Activated CD8-positive, alpha-beta memory T cell treated with anti-CD3 and anti-CD28 coated beads for 1 hour (primary cell): ENCODE measurements at places on chromosomes 3 and 15.

DNA sequence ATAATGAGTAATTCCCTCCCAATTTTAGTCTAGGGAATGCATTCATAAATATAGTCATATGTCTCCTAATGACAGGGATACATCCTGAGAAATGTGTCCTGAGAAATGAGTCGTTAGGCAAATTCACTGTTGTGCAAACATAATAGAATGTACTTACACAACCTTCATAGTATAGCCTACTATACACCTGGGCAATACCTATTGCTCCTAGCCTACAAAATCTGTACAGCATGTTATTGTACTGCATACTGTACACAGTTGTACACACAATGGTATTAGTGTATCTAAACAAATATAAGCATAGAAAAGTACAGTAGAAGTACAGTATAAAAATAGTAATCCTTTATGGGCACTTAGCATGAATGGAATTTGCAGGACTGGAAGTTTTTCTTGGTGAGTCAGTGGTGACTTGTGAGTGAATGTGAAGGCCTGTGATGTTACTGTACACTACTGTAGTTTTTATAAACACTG, 6.6 kb downstream of the DTWD1 start:
- no peak for DNase-seq

DNA sequence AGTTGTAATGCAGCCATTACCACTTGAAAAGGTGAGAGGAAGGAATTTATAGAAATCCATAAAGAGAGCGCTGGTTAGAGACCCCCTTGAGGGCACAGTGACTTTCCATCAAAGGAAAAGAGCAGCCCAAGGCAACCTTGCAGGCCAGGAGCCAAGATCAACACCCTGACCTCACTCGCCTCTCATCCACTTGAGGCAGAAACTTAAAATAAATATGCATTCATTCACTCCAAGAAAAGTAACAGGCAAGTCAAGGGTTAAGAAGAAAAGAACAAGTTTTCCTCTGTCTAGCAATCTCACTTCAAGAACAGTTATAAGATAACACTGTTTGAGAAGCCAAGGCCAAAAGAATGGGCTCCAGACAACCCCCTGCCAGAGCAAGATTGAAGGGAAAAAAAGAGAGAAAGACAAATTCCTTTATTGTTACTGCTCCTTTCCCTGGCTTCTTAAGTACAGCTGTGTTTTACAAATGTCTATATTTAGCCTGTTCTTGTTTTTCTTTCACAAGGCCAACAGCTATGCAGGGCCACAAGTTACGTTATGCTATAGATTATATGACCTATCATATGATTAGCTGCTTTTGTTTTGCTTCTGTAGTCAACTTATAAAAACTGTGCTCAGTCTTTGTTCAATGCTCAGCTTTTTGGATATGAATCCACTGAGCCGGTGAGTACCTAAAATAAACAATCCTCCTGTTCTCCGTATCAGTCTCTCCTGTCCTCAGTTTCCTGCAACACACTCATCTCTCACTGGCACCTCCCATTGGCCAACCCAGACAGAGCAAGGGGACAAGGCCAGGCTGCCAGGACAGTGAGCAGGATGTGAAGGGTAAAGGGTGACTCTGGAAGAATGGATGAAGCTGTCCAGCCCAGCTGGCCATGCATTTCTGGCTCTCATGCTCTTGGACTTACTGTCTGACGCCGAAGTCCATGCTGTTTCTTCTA, 15.8 kb upstream of the SSUH2 start:
- DNase-seq, result no peak

DNA sequence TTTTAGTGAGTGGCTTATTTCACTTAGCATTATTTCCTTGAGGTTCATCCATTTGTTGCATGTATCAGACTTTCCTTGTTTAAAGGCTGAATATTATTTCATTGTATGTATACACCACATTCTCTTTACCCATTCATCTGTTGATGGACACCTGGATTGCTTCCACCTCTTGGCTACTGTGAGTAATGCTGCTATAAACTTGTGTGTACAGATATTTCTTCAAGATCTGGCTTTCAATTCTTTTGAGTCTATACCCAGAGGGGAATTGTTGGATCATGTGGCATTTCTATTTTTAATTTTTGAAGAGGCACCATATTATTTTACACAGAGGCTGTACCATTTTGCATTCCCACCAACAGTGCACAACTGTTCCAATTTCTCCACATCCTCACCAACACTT, 313.5 kb downstream of the RPLP1 start:
- DNase-seq, result no peak

DNA sequence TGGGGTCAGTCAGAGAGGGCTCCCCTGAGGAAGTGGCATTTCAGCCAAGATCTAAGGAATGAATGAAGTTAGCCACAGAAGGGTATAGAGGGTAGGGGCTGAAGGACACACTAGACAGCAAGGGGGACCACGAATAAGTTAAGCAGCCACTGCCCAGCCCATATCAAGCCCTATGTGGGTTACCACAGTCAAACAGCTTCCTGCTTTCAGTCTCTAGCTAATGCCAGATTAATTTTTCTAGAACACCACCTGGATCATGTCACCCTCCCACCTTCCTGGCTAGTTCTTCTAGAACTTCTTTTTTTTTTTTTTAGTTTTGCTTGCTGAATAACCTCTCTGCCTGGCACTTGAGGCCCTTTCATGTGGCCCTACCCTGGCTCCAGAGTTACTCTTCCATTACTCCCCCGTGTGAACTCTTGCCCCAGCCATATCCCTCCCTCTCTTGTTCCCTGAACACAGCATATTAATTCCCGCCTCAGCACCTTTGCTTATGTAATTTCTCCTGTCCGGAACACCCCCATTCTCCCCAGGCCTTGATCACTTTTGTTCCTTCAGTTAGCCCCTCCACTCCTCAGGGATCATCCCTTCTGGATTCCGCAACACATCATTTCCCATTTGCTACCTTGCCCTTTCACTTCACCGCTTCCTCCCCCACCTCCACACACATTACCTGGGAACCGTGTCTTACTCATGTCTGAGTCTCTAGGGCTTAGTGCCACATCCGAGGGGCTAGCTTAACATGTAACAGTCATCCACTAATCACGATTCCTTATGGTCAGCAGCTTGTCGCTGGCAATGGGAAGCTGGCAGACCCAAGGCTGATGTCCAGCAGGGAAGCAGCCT, 20.6 kb upstream of the BNC1 start:
- DNase-seq, result no peak

DNA sequence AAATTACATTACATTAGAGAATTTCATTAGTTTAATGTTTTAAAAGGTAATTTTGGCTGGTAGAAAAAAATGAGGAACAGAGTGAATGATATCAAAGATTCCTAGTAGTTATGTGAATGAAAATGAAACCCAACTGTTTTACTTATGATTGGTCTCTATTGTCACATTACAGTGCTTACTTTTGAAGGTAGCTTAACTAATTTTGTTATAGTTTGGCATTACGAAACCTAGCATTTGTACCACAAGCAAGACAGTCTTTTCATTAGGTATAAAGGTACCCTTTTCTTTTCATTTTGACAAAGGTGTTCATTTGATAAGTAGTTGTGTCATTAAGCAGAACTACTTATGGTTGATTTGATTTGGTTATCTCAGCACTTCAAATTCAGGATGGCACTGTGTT, 6.9 kb downstream of the SELENOT start:
- no peak for DNase-seq
